ENCODE measurements at places on chromosomes 5 and 9.

GRCh38 chr9:91182429-91183225 is 179.1 kb downstream of the AUH start:
- peak; percentile 76 for DNase-seq

- DNase-seq = no peak
These were observed 87.1 kb downstream of the SLC38A9 start for GRCh38 chr5:55624841-55625588.

GRCh38 chr5:143200781-143201398 is 202.6 kb downstream of the NR3C1 start:
- DNase-seq = no peak

GRCh38 chr5:93890657-93891056 is 149.3 kb upstream of the POU5F2 start:
- DNase-seq = no peak

- no peak for DNase-seq
These were observed 65.2 kb downstream of the LIX1 start for GRCh38 chr5:97077246-97077645.

GRCh38 chr5:147509710-147510651 is at the start of gene DPYSL3:
TSS of gene DPYSL3 (minus strand) at chr5:147510068. CDS start at chr5:147509858, 210 bp downstream.
- DNase-seq = peak; percentile 63

- DNase-seq = no peak
These were observed 2.6 kb upstream of the GRIN1 start for GRCh38 chr9:137136261-137136880.

- DNase-seq = no peak
These were observed 449.5 kb downstream of the HINT1 start for GRCh38 chr5:130715541-130715940.

DNA sequence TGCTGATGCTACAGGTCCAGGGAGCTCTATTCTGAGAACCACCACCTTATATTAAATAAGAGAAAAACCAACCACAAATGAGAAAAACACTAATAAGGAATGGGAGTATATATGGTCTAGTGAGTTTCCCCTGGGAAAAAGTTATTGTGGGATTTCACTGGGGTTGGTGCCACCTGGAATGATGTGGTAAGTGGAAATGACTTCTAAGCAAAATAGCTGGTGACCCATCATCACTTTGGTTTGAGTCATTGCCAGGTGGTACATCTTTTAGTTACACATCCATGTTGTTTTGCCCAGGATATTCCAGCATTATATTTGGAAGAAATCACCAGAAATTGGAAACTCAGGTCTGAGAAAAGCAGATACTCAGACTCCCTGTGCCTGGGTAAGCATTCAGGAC is 437.3 kb downstream of the DTWD2 start:
- no peak for DNase-seq

- DNase-seq = no peak
These were observed 31.1 kb downstream of the SSBP2 start for GRCh38 chr5:81719743-81720345.

- DNase-seq = no peak
These were observed 167.3 kb downstream of the ROR2 start for GRCh38 chr9:91782708-91783214.

GRCh38 chr5:15452781-15453180 is 47.2 kb upstream of the FBXL7 start:
- no peak for DNase-seq

DNA sequence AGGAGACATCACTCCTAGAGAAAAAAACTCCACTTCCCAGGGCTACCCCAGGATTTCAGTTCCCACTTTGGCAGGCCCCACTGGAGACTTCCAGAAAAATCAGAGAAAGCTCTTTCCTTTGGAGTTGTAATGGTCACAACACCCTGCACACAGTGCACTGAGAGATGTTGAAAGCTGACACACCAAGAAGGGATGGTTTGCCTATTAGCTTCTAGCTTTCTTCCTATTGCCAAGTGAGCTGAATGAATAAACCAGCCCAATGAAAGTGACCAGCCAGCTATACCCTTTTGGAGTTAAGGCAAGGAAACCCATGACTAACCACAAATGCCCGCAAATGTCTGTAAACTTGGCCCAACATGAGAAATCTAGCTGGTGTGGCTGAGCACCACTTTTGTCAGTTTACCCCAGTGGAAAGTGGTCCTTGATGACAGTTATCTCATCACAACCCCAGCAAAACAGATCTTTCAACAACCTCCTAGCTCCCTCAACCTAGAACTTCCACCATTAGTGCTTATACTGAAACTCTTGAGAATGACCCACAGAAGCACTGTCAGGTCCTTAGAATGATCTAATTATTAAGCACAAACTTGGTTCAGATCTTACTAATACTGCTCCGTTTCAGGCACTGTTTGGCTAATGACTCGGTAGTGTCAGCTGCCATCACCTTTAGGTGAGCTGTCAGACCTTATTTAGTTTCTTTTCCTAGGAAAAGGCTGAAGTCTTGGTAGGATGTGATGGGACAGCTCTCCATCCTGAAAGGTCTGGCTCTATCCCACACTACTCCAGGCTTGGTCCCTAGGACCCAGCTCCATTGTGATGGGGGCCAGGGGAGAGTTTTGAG is 11.2 kb downstream of the IRF1 start:
- no peak for DNase-seq

- DNase-seq = no peak
These were observed 128.4 kb downstream of the GRIA1 start for GRCh38 chr5:153618867-153619266.

DNA sequence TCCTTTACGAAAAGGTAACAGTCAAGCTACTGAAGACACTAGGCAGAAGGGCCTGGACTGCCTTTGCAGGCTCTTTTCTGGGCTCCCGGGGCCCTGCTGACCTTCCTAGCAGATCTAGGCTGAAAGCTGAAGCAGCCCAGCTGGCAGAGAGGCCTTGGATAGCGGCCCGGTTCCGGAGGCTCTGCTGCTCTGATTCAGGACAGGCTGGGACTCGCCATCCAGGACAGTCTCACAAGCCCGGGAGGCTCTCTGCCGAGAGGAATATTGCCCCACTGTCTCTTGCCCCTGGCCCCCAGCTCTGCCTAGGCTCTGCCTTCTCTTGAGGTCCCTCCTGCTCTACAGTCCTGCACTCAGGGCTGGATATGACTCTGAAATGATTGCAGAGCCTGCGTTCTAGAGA is 67.8 kb downstream of the PSD2 start:
- DNase-seq = peak; percentile 87

GRCh38 chr9:98940276-98940675 is 3.4 kb upstream of the COL15A1 start:
- DNase-seq = no peak

- DNase-seq = no peak
These were observed 140.0 kb upstream of the CDKN2B start for GRCh38 chr9:22148876-22149637.

GRCh38 chr9:127455324-127455992 is 4.1 kb downstream of the LRSAM1 start:
- DNase-seq = no peak

DNA sequence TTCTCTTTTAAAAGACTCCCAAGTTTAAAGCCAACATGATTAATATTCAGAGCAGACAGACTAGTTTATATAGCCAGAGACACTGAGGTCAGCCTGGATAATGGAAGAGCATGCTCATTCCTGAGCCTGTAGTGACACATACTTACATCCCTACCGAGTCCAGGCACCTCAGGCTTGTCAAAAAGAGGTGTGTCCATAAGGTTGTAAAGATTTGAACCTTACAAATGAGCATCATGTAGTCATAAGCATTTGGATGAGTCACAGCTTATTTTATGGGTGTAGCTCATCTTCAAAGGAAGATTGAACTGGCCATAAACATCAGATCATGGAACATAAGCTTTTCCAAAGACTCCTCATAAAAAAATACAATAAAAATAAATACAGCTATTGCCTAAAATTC is 333.5 kb downstream of the EFNA5 start:
- no peak for DNase-seq

- DNase-seq = no peak
These were observed 26.6 kb upstream of the ZBTB34 start for GRCh38 chr9:126833710-126834345.

DNA sequence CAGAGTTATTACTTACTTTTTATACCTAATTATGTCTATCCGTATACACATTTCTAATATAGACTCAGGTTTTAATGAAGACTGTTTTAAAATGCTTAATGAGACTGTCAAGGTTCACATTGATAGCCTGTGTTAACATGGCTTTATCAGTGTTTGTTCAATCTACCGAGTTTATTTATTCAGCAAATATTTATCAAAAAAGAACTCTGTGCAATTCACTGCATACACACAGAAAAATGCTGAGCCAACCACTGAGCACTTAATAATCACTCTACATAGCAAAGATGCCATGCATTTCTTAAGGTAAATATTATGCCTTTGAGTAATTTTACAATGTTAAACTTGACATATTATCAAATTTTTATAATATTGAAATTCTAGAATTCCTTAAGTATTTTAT is 428.2 kb downstream of the ANXA1 start:
- no peak for DNase-seq
